Fibroblast of the aortic adventitia (primary cell): ENCODE measurements at places on chromosomes 4 and X.

GRCh38 chr4:8095956-8096689, 62.5 kb downstream of the ABLIM2 start:
- DNase-seq = no peak

DNA sequence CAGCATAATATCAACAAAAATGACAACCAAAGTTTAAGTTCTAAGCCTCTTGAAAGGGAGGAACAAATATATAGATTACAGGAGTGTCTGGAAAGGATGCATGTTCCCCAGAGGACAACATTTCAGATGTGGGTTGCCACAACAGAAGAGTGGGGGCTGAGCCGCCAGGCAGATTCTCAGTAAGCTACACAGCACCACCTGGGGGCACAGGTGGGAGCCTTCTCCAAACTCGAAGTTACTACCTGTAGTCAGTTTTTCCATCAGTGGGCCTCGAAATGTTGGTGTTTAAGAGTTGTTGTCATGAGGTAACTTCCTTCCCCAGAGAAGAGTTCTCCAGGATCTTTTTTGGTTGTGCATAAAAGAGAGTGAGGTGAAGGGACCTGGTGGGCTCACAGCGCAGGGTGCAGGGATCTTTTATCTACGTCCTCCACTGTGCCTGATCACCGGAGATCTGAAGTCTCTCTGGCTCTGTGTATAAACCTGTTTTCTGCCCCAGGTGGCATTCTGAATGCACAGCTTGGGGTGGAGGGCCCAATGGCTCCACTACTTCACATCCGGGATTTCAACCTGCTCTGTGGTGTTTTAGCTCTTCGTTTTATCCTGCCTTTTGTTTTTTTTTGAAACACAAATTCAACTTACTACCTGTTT, 58.4 kb upstream of the STS start:
- DNase-seq = no peak

GRCh38 chr4:78092850-78093249, 35.7 kb downstream of the FRAS1 start:
- DNase-seq = no peak

- DNase-seq = no peak
These were observed 47.6 kb downstream of the ANOS1 start for GRCh38 chrX:8684201-8684965.

DNA sequence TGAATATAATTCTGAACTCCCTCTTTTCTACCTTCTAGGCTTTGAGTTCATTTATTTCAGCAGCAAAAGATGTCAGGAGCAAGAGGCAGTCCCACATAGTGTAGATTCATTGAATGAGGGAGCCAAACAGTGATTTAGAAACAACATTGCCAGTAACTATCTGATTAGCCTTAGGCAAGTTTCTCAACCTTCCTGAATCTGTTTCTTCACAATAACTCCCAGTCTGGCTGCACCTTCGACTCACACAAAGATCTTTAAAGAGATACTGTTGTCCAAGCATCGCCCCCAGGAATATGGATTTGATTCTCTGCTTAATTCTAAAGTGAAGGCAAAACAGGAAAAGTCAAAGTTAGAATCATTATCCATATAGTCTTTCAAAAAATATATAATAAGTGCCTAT, 1026.2 kb downstream of the DMD start:
- DNase-seq = no peak

DNA sequence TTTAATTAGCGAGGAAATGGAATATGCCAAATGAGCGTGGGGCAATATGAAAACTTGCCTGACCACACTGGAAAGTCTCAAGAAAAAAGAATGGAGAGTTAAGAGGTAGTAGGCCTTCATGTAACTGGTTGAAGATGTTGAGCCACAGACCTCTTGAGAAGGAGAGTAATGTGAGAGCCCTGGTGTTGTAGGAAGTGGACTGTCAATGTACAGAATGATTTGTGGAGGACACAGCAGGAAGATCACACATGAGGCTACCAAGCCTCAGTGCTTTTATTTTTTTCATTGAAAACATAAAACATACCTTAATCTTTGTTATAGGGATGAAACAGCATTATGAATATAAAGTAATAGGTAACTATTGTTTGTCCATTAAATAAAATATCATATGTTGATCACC, 331.6 kb downstream of the UNC5C start:
- DNase-seq = no peak

DNA sequence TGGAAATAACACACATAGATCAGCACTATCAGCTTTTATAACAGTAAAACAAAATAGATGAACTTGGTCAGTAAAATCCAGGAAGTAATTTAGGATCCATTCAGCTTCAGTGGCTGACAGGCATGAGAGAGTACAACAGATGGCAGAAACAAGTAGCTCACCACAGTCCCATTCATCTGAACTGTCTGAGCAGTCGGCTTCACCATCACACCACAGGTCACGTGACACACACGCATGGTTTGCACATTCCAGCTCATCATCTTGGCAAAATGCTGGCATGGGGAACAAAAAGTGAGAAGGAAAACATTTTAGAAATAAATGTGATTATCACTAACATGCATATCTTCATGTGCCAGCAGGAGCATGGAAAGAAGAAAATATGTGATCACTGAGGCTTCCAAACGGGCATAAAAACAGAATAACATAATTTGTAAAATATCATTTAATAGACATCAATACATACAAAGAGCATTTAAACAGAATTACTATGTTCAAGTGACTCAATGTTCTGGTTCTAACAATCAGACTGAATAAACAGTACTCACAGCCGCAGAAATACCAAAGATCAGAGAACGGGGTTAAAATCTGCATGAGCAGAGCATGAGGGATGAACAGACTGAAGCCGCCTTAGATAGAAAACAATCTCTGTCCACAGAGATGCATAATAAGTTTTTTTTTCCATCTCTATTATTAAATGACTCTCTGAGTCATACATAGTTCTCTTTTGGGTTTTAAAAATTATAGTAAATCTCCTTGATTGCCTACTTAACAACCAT, 158.1 kb downstream of the ATP10D start:
- DNase-seq = peak; percentile 6

GRCh38 chr4:180913750-180914149, 1329.5 kb upstream of the TENM3 start:
- DNase-seq = peak; percentile 80

- no peak for DNase-seq
These were observed at the start of gene TEX13C for GRCh38 chrX:125319646-125320521. Gene TEX13C, plus strand, starts transcription at chrX:125319871. Its CDS starts 249 bp downstream, at chrX:125320120.

DNA sequence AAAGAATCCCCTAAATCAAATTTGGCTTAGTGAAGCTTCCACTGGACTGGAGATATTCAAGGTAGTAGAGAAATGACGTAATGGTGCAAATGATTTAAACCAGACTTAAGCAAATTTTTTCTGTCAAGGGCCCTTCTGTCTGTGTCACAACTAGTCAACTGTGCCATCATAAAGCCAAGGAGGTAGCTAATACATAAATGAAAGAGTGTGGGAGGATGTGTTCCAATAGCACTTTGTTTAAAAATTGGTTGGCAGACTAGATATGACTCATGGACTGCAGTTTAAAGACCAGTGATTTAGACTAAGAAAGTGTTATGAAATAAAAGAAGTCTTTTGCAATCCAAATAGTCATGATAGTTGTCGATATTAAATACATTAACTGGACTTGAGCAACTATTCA, 24.3 kb upstream of the TEX13C start:
- DNase-seq = no peak

DNA sequence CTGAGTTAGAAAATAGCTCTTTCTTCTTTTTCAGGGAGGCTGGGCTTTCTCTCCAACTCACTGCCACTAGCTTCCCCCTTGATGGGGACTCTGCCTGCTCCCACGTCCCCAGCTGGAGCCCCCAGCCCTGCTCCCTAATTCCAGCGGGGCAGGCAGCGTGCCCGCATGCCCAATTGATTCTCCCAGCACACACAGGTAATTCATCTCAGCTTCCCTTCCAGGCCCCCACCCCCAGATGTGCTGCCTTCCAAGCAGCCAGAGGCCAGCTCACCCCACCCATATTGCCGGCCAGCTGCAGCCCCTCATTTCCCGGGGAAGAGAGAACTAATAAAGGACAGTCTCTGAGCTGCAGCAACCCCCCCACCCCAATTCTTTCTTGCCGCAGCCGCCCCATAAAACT, 69.8 kb downstream of the EFNB1 start:
- DNase-seq = no peak

GRCh38 chr4:53510321-53510720, 81.0 kb downstream of the LNX1 start:
- DNase-seq = peak; percentile 76
